A549 treated with Hydrocortisone at 1 μM for 4 hours (cell line): ENCODE measurements at places on chromosomes 1 and 21. TPM values are rescaled to one million over a fixed set of nuclear protein-coding genes. Genes with fewer than 3 reads are reported as not detected.

Gene WARS2
- 4.8 to 6.3 TPM (median 5.6 TPM) in 5 replicates for total RNA-seq

Gene LCA5L
- 1.3 to 1.8 TPM (median 1.6 TPM) in 5 replicates for total RNA-seq

Gene MYCL
- 1.1 to 1.6 TPM (median 1.4 TPM) in 5 replicates for total RNA-seq

Gene PDXK
- total RNA-seq = 229 to 359 TPM (median 320 TPM) in 5 replicates
